GM04503 (cell line): ENCODE measurements at places on chromosomes 5 and 9.

DNA sequence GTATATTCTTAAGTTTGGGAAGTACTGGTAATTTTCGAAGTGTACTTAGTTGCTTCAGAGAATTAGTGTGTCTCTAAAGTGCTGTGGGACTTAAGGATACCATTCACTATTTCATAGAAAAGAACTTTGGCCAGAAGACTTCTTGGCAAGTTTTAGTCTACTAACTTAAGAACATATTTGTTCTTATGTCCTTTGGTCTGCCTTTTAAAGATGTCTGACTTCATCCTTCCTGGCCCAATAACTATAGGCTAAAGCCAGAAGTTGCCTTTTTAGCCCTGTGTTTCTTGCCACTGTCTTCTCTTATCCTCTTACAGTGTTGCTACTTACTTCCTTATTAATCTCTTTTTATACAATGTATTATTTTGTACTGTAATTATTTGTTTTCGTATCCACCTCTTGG is 6.3 kb downstream of the RBM27 start:
- no peak for DNase-seq

- no peak for DNase-seq
These were observed 514 bp downstream of the SOHLH1 start for GRCh38 chr9:135698767-135699166.

GRCh38 chr5:120152472-120152871 is 311.6 kb upstream of the PRR16 start:
- peak; percentile 71 for DNase-seq

DNA sequence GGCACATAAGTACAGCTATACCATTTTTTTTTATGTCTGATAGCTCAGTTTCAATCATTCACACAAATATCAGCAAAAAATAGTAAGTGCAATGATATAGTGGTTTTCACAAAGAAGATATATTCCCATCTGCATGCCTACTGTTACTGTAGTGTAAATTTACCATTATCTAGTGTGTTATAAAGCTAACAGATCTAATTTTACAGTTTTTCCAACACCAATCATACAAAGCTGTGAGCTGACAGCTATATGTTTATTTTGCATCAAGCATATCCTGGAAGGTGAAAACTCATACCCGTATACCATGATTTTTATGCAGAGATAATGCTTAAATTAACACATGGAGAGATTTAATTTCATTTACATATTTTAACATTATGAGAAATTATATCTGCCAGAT is 89.9 kb upstream of the HAPLN1 start:
- DNase-seq = no peak

GRCh38 chr9:107685901-107686300 is 196.3 kb upstream of the KLF4 start:
- DNase-seq = no peak

GRCh38 chr9:16434526-16434925 is 435.9 kb downstream of the BNC2 start:
- no peak for DNase-seq

- DNase-seq = no peak
These were observed 20.9 kb downstream of the GRAMD2B start for GRCh38 chr5:126444137-126444536.

DNA sequence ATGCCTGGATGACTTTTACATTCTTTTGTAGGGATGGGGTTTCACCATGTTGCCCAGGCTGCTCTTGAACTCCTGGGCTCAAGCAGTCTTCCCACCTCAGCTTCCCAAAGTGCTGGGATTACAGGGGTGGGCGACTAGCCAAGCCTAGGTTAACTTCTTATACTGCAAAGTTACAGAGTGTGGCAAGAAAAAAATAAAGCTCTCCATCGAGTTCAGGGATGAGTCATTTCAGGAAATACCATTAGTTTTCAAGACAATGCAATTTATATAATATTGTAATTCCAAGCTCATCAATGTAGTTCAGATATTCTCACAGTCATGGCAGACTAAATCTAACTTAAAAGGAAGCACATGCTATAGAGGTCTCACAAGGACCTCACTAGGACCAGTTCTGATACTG is 11.5 kb upstream of the ABO start:
- DNase-seq = no peak

GRCh38 chr5:8280711-8281363 is 411.9 kb downstream of the MTRR start:
- no peak for DNase-seq

DNA sequence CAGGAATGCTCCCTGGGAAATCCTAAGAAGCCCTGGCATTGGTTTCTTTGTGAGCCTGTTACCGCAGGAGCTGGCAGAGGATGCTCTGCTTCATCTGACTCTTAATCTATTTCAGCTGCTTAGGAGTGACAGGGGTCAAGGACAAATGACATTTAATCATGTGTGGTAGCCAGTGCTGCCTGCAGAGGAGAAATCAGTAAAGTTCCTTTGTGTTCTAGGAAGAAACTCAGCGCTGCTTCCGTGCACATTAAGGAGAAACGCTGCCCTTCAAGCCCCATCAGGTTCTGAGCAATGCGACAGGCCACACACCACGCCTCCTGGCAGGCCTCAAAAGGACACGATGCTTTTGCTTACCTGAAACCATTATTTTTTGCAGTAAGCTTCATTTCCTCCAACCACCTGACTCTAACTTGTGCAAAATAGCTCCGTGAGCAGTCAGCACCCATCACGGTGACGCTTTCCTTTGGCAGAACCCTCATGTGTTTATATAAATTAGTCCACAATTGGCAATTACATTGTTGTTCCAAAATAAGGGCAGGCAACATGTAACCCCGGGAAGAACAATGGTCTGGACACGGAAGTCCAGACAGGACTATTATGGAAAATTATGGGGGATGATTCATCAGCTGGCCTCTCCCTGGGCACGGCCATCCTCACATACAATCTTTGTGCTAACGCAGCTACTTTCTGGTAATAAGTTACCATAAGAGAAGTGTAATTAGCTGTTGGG is 387.9 kb upstream of the DAP start:
- no peak for DNase-seq

DNA sequence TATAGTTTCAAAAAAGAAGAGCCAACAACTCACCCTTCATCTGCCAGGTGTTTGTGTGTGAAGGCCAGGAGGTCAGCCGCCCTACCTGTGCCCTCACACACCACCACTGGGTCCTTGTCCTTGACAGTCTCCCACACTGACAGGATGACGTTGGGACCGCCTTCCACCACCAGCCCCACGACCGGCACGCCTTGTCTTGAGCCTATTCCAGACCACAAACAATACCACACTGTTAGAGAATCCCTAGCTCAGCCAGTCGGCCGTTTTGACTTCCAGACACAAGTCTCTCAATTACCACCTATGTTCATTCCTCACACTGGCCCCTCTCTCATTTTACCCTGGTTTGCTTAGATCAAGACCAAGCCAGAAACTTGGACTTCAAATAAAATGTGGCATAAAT is 66.1 kb downstream of the TRPM6 start:
- DNase-seq = no peak

DNA sequence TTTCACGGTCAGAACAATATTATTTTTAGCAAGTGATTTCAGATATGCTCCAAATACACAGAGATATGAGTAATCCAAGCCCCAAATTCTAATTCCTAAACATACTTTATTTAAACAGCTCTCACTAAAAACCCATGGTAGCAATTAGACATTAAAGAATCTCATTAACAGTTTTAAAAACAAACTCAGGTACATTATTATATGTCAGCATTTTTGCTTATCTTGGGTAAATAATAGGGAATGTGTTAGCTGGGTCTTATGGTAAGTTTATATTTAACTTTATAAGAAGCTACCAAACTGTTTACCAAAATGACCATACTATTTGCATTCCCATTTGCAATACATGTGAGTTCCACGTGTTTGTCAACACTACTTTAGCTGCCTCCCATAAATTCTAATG is 511.1 kb downstream of the HTR1A start:
- no peak for DNase-seq

DNA sequence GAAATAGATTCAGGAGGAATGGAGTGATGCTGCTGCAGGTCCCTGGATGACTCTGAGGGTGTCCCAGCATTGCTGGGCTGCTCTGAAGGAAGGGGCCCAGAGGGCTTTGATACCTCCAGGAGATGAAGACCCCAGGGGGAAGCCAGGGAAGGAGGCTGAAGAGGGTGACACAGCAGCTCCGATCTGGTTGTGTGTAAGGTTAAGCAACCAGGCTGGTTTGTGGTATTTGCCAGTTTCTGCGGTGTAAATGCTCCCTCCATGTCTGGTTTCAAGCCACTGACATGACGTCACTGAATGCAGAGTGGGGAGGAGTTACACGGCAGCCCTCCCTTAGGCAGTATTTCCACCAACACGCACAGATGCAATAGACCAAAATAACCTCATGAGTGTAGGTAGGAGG is 40.0 kb upstream of the ORM1 start:
- DNase-seq = peak; percentile 71

DNA sequence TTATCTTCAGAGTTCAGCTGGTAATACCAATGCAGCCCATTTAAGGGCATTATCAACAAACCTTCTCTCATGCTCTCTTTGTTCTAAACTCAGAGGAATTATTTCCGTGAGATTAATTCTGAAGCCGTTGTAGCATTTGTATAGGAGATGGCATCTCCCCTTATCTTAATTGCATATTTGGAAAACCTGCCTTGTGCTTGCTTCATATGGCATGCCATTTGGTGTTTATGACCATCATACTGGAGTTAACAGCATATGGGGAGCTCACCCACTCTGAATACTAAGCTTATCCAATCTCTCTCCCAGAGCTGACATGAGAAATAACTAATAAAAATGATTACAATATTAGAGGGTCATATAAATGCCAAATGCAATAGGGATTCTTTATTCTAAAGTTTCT is 243.2 kb downstream of the BRINP1 start:
- DNase-seq = no peak

DNA sequence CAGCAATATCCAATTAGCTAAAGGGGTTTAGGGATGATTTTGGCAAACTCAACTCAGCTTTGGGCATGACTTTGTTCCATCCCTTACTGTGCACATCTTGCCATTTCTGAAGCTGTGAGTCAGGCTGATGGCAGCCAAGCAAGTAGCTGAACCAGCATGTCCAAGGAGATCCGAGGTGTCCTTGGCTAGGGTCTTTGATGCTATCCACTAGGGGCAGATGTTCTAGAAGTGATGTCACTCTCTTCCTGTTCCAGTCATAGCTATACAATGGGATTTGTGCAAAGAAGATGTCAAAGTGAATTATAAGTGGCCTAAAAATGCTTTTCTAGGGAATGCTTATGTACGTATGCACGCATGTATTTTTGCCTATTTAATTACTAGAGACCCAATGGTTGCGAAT is 160.8 kb upstream of the PAPPA start:
- no peak for DNase-seq

- no peak for DNase-seq
These were observed 45.7 kb downstream of the SLC46A2 start for GRCh38 chr9:112844771-112845542.

DNA sequence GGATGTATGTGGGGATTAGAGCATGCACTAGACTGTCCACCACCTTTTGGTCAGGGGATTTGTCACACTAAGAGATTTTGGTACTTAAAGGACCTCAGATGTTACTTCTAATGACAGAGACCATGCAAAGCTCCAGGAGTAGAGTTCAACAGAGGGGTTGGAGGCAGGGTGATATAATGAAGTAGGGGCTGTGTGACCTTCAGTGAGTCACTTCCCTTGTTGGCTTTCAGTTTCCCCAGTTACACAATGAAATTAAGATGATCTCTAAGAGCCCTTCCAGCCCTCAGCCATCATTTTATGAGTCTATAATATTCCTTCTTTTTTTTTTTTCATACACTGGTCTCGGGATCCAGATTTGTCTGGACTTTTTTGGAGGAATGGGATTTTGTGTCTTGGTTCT is 26.8 kb downstream of the GLRA1 start:
- DNase-seq = no peak

- DNase-seq = no peak
These were observed 26.4 kb downstream of the ZDHHC11B start for GRCh38 chr5:757931-758697.

DNA sequence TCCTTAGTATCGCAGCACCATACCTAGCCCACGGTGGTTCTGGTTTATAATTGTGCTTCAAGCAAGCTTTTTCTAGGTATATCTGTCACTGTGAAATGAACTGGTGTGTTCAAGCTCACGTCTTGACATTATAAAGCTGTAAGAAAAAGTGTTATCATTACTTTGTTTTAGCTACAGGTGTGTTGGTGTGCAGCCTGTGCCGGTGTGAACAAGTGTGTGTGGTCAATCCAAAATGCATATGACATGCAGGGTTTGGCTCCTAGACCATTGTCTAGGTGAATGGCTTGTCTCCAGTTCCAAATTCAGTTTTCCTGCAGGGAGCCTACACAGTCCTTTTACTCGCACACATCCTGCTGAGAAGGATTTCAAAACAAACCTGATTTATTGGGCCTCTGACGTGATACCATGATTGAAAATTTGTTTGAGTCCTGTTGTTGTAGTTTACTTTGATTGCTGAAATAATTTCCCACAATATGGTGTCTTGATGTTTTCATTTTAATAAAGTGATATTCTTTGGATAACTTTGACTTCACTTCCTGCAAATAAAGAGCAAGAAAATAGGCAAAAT is 3.7 kb downstream of the LSM11 start:
- no peak for DNase-seq

GRCh38 chr9:121836366-121836885 is 185.0 kb downstream of the DAB2IP start:
- DNase-seq = no peak

DNA sequence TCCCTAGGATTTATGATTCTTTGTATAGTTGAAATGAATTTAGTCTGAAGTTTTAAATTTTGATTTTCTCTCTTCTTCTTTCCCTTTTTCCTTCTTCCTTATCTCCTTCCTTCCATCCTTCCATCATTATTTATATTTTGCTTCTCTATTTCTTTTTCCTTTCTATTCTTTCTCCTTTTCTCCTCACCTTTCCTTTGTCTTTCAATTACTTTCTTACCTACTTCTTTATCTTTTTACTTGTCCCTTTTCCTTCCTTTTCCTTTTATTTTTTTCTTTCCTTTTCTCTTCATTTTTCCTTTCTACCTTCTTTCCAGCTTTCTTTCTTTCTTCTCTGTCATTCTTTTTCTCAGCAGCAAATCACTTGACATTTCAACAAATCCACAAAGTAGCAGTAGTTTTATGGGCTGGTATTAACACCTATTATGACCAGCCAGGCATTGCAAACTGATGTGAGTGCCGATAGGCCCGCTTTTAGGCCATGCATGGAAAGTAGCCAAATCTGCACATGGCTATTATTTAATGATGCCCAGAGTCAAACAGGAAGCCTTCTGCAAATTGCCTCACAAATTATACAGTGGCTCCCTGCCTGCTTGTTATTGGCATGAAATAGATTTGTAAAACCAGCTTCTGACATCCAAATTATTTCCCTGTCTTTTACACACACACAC is 37.1 kb upstream of the NR3C1 start:
- no peak for DNase-seq

GRCh38 chr9:134215699-134216448 is 51.5 kb upstream of the RNU6ATAC start:
- DNase-seq = no peak

DNA sequence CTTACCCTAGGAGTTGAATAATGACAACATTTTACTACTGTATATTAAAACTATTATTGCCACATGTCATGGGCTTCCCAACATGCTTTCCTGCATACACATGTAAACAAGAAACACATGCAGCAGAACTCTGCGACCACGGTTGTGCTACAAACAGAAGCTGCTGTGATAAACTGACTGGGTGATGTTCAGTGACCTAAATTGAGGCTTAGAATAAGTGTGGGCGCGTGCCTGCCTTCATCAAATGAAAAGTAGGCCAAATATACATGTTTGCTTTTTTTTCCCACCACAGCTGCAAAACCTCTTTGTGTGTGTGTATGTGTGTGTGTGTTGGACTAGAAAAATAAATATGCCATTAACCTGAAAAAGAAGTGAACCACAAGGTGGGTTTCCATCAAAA is 1202.1 kb downstream of the PTPRD start:
- DNase-seq = no peak

GRCh38 chr9:127923046-127923445 is 6.2 kb upstream of the ST6GALNAC4 start:
- no peak for DNase-seq
